ENCODE measurements at places on chromosomes 1 and 21.

GRCh38 chr21:44931137-44931500 lies 8.7 kb upstream of the SLX9 start:
- peak; percentile 41 for DNase-seq

- DNase-seq: peak; percentile 88
Observed at GRCh38 chr1:204417074-204417997, 5.7 kb upstream of the PPP1R15B start.

DNA sequence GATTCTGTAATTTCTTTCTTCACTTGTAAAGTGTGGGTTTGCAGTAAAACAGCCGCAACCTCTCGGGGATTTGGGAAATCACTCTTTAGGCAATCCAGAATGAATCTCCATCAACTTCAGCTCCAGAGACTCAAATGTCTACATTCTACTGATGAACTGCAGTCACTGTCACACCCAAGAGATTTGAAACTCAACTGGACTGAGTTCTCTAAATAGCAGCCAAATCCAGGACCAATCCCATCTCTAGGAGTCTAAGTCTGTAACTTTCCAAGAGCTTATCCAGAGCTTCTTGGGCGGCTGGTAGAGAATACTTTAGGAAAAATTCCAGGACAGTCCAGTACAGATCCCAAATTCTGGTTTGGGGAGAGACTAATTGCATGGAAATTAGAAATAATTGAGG lies 62.9 kb downstream of the ADAMTS1 start:
- no peak for DNase-seq

DNA sequence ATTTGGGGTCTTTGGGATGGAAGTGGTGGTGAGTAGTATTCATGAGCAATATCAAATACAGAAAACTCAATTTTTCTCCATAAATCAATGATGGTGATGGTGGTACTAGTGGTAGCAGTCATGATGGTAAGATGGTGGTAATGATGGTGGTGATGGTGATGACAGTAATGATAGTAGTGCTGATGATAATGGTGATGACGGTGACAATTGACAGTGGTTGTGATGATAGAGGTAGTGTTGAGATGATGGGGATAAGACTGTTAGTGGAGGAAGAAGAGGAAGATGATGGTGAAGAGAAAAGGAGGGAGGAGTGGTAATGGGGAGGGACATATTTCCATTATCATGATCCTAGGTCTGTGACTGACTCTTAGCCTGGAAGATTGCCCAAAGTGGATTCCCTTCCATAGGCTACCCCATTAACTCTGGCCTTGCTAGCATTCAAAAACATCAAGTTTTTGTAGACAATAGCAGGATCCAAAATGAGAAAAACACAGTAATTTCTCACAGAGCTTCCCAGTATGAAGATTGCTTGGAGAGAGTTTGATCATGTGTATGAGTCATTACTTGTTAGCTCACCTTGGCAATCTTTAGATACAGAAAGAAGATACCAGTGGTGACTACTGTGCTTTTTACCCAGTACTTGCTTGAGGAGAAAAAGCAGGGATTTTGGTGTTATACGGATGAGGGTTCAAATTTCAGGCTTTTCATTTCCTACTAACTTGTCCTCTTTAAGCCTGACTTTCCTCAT lies 93.9 kb downstream of the ATP1A1 start:
- DNase-seq: no peak

DNA sequence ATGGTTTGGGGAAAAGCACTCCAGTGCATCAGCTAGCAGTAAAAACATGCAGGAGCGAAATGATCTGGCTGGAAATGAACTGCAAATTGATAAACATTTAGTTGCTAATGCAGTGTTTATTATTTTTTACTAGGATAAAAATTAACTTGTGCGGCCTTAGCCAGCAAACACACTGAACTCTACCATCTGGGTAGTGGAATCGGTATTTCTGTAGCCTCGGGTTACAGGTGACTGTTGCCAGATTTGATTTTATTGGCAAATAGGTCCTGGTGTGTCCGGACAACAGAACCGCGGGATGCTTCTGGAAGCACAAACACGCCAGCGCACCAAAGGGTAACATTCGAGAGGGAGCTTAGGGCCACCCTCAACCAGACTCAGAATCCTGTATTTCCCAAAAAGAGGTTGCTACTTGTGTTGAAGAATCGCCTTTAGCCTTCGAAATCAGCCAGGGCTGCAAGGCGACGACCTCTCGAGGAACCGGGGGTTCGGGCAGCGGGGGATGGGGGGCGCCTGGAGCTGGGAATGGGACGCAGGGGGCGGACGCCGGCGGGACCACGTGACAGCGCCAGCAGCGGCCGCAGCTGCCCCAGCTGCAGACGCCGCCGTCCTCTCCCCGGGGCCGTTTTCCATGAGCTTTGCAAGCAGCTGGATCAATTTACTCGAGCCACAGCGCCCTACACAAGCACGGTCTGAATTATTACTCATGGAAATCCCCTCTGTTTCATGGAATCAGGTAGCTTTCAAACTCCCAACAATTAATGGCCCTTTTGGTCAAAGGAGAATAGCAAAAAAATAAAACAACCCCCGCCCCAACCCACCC lies 158.8 kb downstream of the TOMM20 start:
- no peak for DNase-seq

- DNase-seq: no peak
Observed at GRCh38 chr1:180842491-180843275, 70.0 kb upstream of the KIAA1614 start.

DNA sequence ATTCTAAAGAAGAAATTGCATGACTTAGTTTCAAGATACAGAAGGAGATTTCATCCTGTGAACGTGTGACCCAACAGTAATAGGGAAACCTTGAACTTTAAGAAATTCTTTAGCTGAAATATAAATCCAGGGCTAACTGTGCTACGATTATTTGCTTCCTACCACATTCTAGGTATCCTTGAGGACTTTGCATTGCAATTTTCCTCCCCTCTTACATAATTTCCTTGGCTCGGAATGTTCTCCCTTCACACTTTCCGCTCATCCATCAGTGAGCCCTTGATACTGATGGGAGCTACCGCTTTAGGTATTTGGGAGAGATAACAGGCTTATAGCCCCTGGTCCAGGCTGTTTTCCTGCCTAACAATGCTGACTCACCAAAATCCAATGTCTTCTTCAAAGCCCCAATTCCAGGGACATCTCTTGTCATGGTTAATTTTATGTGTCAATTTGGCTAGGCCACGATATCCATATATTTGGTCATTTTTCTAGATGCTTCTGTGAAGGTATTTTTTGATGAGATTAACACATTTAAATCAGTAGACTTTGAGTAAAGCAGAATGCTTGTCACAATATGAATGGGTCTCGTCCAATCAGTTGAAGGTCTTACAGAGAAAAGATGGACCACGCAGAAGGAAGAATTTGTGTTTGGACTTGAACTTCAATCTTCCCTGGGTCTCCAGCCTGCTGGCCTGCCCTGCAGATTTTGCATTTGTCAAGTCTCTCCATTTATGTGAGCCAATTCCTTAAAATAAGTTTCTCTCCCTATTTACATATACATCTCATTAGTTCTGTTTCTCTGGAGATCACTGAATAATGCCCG lies 121.2 kb downstream of the PTPN14 start:
- no peak for DNase-seq

Measured in hematopoietic multipotent progenitor cell treated with erythropoietin and hydrocortisone succinate and interleukin-3 and kit ligand, for 4 days (in vitro differentiated cells).